ENCODE measurements at places on chromosomes 16 and 17. TPM values are rescaled to one million over a fixed set of nuclear protein-coding genes. Genes with fewer than 3 reads are reported as not detected.
A peak's percentile ranks its signal among the peaks of the same experiment; 100 is the strongest.

DNA sequence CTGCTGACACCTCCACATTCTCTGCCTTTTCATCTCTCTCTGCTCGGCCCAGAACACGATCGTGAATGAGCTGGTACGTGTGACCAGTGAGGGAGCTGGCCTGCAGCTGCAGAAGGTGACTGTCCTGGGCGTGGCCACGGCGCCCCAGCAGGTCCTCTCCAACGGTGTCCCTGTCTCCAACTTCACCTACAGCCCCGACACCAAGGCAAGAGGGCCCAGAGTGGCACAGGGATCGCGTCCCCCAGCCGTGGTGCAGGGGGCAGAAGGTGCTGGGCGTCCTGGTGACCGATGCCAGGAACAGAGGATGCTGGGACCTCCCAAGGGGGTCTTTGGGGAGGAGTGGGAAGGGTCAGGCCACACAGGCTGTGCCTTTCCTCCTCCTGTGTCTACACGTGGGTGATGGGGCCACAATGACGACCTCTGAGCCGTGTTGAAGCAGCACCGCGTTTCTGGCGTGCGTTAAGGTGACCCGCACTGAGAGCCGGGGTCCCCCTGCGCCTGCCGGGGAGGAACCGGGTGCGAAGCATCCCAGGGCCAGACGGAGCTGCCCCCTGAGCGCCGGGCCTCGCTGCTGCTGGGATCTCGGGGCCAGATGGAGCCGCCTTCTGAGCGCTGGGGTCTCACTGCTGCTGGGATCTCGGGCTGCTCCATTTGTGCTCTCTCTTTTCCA is 17.4 kb downstream of the GAA start:
- H3K27me3 ChIP-seq: no peaks in the 10 kb centered on the region
- H3K27ac ChIP-seq: no peak overlapping the region
- peaks cover 5% of the 10 kb centered on the region for H3K36me3 ChIP-seq
- no peaks in the 10 kb centered on the region for H3K4me1 ChIP-seq
- no peak overlapping the region for H3K4me3 ChIP-seq

DNA sequence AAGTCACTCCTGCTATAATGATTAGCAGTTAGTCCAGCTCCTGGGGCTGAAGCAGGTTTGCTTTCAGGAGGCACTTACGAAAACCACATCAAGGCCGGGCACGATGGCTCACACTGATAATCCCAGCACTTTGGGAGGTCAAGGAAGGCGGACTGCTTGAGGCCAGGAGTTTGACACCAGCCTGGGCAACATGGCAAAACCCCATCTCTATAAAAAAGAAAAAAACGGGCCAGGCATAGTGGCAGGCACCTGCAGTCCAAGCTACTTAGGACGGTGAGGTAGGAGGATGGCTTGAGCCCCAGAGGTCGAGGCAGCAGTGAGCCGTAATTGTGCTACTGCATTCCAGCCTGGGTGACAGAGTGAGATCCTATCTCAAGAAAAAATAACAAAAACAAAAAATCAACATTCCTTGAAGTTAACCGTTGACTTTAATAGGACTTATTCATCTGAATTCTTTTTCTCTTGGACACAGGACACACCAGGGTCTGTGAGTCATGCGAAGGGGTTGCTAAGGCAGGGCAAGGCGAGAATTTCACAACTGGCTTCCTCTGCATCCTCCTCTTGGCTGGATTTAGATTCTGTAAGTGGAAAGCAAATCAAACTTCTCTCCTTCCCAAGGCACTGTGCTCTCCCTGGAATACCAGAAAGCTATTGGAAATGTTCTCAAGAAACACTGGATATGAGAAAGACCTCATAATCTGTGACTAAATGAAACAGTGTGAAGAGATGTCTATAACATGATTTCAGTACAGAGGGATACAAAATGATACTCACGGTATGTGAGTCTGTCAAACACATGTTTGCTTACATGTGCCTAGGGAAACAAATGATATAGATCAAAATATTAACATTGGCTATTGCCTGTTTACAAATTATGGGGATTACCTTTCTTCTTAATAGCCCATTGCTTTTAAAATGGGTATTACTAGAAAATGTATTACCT is 99.5 kb downstream of the SYCE1L start:
- no peaks in the 10 kb centered on the region for H3K4me1 ChIP-seq
- no peak overlapping the region for H3K27ac ChIP-seq
- H3K27me3 ChIP-seq: peaks cover 3% of the 10 kb centered on the region
- H3K36me3 ChIP-seq: no peaks in the 10 kb centered on the region
- no peak for DNase-seq
- no peak overlapping the region for H3K4me3 ChIP-seq

GRCh38 chr17:68255731-68256538 is 8.1 kb downstream of the AMZ2 start:
- H3K27me3 ChIP-seq: no peaks in the 10 kb centered on the region
- peaks cover 59% of the 10 kb centered on the region for H3K36me3 ChIP-seq
- no peak overlapping the region for H3K4me3 ChIP-seq
- peaks cover 16% of the 10 kb centered on the region for H3K4me1 ChIP-seq

DNA sequence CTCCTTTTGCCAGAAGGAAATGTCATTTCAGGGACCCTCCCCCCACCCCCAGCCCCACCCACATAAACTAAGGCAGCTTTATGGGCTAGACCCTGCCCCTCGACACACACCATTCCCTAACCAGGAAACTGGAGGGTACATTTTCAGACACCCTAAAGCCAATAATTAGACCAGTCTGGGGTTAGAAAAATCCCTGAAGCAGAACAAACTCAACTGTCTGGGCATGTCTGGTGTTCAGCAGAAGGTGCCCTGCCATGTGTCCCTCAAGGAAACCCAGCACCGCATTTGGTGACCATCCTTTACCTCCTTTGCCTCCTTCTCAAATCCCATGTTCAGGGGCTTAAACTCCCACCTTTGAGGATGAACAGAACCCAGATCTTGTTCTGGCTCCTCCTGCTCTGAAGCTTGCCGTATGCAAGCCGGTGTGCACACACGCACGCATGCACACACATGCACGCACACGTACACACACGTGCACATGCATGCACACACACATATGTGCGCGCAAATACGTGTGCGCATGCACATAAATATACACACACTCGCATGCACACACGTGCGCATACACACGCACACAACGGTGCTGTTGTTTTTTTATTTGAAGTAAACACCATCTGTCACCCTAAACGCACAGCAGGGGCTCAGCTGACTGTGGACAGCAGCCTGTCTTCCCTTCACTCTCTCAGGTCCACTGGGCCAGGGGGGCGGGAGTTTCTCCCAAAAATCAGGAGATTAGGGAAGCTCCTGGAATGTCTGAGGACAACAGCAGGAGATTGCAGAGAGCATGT is 156.8 kb upstream of the TNRC6C start:
- peaks cover 13% of the 10 kb centered on the region for H3K4me1 ChIP-seq
- H3K36me3 ChIP-seq: no peaks in the 10 kb centered on the region
- DNase-seq: no peak
- H3K27me3 ChIP-seq: no peaks in the 10 kb centered on the region

- H3K4me1 ChIP-seq: peaks cover 41% of the 10 kb centered on the region
- no peaks in the 10 kb centered on the region for H3K27me3 ChIP-seq
- H3K4me3 ChIP-seq: no peak overlapping the region
- DNase-seq: no peak
- no peaks in the 10 kb centered on the region for H3K36me3 ChIP-seq
- H3K27ac ChIP-seq: no peak overlapping the region
These were observed 48.3 kb downstream of the TBC1D16 start for GRCh38 chr17:79987187-79987934.

GRCh38 chr17:69581061-69581961 is 166.8 kb downstream of the MAP2K6 start:
- peak overlapping the region; percentile 61 for H3K27ac ChIP-seq
- H3K27me3 ChIP-seq: no peaks in the 10 kb centered on the region
- H3K36me3 ChIP-seq: no peaks in the 10 kb centered on the region

DNA sequence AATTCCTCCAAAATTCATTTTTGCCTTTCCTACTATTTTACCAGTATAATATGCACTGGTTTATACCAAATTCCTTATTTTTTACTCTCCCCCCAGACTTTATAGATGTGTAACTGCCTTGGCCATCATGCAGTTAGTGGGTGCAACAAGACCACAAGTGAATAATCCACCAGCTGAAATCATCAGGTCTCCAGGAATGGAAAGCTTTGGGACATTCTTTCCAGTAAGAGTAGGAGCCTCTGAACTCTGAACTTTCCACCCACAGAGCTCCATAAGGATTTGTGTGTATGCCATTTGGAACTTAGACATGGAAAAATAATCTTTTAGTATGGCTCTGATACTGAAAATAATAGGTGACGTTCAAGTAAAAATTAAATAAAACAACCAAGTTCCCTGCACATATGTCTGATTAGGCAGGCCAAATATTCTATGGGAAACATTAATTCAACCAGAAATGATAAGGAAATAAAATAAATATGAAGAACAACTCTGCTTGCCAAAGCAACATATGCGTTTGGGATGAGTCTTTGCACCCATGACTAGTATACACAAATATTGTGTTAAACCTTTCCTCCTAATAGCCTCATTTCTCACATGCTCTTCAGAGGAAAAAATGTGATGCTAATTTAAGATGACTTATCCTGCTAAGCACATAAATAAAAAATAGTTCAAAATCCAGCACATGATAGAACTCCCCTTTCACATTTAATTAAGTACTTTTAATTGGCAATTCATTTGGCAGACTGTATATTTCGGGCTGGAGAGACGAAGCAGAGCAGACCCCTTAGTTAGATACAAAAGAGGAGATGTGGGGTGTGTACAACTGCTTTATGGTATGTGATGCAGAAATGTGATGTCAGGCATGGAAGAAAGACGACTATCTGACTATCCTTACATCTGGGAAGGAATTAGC is 11.6 kb upstream of the LYRM9 start:
- H3K36me3 ChIP-seq: no peaks in the 10 kb centered on the region
- DNase-seq: no peak
- no peak overlapping the region for H3K4me3 ChIP-seq

DNA sequence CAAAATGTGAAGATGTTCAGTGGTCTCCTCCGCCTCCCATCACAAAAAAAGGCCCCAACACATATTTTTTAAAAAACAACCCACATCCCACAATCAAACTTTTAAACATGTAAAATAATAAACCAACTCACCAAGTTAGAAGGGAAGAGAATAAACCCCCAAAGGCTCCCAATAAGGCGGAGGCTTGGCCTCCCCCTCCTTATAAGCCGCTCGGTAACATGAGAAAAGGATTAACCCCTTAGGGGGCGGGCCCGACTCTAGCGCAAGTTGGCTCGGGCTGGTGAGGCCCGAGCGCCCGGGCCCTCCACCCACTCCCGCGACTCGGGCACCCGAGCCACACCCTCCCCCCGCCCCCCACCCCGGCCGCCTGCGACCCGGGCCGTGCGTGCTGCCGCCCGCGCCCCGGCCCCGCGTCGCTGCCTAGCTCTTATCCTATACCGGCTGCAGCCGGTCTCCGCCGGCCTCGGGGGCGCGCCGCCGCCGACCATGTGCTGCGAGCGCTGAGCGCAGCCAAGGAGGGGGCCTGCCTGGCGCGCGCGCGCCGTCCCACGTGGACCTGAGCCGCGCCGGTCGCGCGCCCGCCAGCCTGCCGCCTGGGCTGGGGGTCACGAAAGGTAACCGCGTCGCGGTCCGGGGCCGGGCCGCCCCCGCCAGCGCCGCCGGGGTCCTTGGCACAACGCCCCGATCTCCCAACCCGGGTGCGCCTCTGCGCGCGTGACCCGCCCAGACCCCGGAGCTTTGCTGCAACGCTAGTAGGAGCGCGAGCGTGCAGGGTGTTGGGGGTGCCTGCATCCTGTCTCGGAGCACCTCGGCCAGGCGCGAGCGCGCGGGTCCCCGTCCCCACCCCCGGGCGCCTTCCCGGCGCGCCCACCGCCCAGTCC is at the start of the genes ARSG and SLC16A6:
ARSG (plus strand) TSS at position 541 of the 881 bp plus-strand sequence. CDS start 15,999 bp downstream, outside the sequence.
SLC16A6 (minus strand) TSS at position 173 of the 881 bp plus-strand sequence. CDS start 12,807 bp downstream, outside the sequence.
- H3K36me3 ChIP-seq: no peaks in the 10 kb centered on the region
- peaks cover 46% of the 10 kb centered on the region for H3K27me3 ChIP-seq
- H3K27ac ChIP-seq: peak within 1 kb of the TSS; percentile 74
- peak; percentile 36 for DNase-seq
- H3K4me1 ChIP-seq: peaks cover 30% of the 10 kb centered on the region

Gene OR1A1
- total RNA-seq: not detected

Gene KRTAP4-1
- total RNA-seq: not detected

Data from left ventricle myocardium inferior (tissue), 1 donor.